H4 (cell line): ENCODE measurements at places on chromosomes 11 and 22. TPM values are rescaled to one million over a fixed set of nuclear protein-coding genes. Genes with fewer than 3 reads are reported as not detected.

Gene RPL3
- total RNA-seq = 2,177 and 2,312 TPM in 2 replicates

Gene OR56A1
- 0.04 TPM in 1 of 2 replicates, not detected in the other for total RNA-seq

Gene SMTNL1
- not detected in 2 replicates for total RNA-seq

Gene BRSK2
- total RNA-seq = 1.3 and 2.5 TPM in 2 replicates

Gene P2RX3
- not detected in 2 replicates for total RNA-seq

Gene CCDC73
- not detected in 2 replicates for total RNA-seq
